ENCODE measurements at places on chromosomes 3 and 15. TPM values are rescaled to one million over a fixed set of nuclear protein-coding genes. Genes with fewer than 3 reads are reported as not detected.

The HIGD2B gene
- 0.11 TPM for total RNA-seq

The CCDC54 gene
- not detected for total RNA-seq

The SEC62 gene
- total RNA-seq: 36.0 TPM

The CKMT1A gene
- total RNA-seq: not detected

The CYFIP1 gene
- total RNA-seq: 90.5 TPM

The HYAL2 gene
- total RNA-seq: 413 TPM

The TRIM71 gene
- total RNA-seq: not detected

The GRM2 gene
- 0.09 TPM for total RNA-seq

The ZDHHC19 gene
- not detected for total RNA-seq

The PEX11A gene
- total RNA-seq: 6.5 TPM

The LRRC2 gene
- total RNA-seq: 0.17 TPM

The BOC gene
- total RNA-seq: not detected

The RBP2 gene
- total RNA-seq: not detected

The P2RY14 gene
- total RNA-seq: not detected

The C3orf38 gene
- total RNA-seq: 20.5 TPM

Measured in dermis lymphatic vessel endothelial cell (primary cell).